ENCODE measurements at places on chromosomes 16 and 17. TPM values are rescaled to one million over a fixed set of nuclear protein-coding genes. Genes with fewer than 3 reads are reported as not detected.

Gene MYH2
- not detected for total RNA-seq

Gene GNG13
- not detected for total RNA-seq

Gene KRT9
- not detected for total RNA-seq

DNA sequence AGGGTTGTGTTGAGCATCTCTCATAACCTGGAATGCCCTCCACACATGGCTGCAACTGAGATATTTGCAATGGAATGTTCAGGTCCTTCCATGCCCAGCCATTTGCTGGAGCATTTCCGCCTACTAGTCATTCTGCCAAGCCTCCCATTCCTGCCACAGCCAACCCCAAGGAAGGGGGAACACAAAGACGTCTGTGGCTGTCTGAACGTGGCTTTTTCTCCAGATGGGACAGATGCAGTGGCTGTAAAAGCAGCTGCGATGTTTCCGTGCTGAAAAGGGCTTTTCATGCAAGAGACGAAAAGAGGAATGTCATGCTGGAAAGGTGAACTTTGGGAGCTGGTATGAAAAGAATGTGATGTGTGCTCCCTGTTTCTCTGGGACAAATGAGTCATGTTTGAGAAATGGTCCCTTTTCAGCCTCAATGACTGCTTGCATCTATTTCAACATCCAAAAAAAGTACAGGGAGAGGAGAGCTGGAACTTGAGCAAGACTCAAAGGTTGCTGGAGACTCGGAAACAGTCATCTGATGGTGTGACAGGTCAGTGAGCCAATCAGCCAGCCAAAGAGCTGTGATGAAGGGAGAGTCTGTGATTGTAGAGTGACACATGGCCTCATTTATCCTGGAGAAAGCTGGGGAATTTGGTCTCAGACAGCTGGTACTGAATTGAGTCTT is 208.9 kb downstream of the SHISA9 start:
- no peak for DNase-seq
